ENCODE measurements at places on chromosomes 4 and X.

GRCh38 chrX:118459494-118459893 lies 36.1 kb upstream of the DOCK11 start:
- DNase-seq: peak; percentile 63

DNA sequence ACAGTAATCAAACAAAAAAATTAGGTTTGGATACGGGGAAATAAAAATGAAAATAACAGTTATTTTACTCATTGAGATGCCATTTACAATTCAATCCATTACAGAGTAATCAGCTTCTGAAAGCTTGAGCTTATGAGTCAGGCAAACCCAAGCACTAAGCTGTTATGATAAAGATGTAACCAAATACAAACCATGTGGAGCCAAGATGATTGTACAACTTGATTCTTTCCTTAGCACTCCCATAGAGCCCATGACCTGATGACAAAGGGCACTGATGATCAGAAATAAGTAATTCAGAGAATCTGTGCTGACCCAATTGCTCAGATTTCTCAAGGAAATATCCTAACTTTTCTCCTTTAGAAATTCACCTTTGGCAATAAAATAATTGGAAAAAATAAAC lies 40.5 kb upstream of the PRKG2 start:
- DNase-seq: no peak

DNA sequence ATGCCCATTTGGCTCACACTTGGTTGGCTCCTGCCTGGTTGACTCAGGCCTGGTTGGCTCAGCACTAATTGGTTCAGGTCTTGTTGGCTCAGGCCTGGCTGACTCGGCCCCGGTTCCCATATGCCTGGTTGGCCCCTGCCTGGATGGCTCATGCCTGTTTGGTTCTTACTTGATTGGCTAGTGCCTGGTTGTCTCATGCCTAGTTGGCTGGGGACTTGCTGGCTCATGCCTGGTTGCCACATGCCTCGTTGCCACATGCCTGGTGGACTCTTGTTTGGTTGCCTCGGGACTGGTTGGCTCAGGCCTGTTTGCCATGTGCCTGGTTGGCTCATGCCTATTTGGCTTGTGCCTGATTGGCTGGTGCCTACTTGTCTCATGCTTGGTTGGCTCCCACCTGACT lies 103.7 kb downstream of the APOOL start:
- no peak for DNase-seq

GRCh38 chr4:98289375-98289774 lies 28.2 kb downstream of the RAP1GDS1 start:
- no peak for DNase-seq

GRCh38 chr4:104677116-104677515 lies 182.4 kb upstream of the CXXC4 start:
- DNase-seq: peak; percentile 97
